ENCODE measurements at places on chromosomes 5 and 9. TPM values are rescaled to one million over a fixed set of nuclear protein-coding genes. Genes with fewer than 3 reads are reported as not detected.

Gene TRMO
- polyA plus RNA-seq = 6.2 TPM

Gene TXNDC8
- polyA plus RNA-seq = not detected

Gene RASEF
- not detected for polyA plus RNA-seq

Gene EDIL3
- 0.02 TPM for polyA plus RNA-seq

Gene RGS7BP
- not detected for polyA plus RNA-seq

Gene SPINK6
- 2.5 TPM for polyA plus RNA-seq

Gene CERCAM
- 41.6 TPM for polyA plus RNA-seq

Gene ADGRD2
- 0.11 TPM for polyA plus RNA-seq

Gene IZUMO3
- not detected for polyA plus RNA-seq

Gene PCDHGB2
- polyA plus RNA-seq = not detected

Gene IGFBPL1
- 0.20 TPM for polyA plus RNA-seq

Gene PCDHA4
- not detected for polyA plus RNA-seq

Gene PCDH12
- polyA plus RNA-seq = 0.02 TPM

Gene ACER2
- polyA plus RNA-seq = 0.08 TPM

Gene TCF7
- 0.55 TPM for polyA plus RNA-seq

Gene WWC1
- 18.1 TPM for polyA plus RNA-seq

Gene PCDHB14
- polyA plus RNA-seq = not detected

Gene MYO10
- 11.5 TPM for polyA plus RNA-seq

Gene SLC36A2
- polyA plus RNA-seq = not detected

Gene FST
- polyA plus RNA-seq = 236 TPM

Gene DDX41
- 85.8 TPM for polyA plus RNA-seq

Gene SHOC1
- 0.03 TPM for polyA plus RNA-seq

Gene ISL1
- polyA plus RNA-seq = 4.7 TPM

Gene VCP
- polyA plus RNA-seq = 255 TPM

Gene SEC16A
- 45.8 TPM for polyA plus RNA-seq

Gene GABRA1
- not detected for polyA plus RNA-seq

Gene SLC6A18
- polyA plus RNA-seq = not detected

Gene CD72
- polyA plus RNA-seq = 0.19 TPM

Gene TAF11L10
- not detected for polyA plus RNA-seq

Gene LCN9
- polyA plus RNA-seq = not detected

Gene CARD9
- 0.17 TPM for polyA plus RNA-seq

Gene CORO2A
- 12.9 TPM for polyA plus RNA-seq

Gene FGFR4
- 6.4 TPM for polyA plus RNA-seq

Gene CAMK4
- 0.41 TPM for polyA plus RNA-seq

Gene FAM114A2
- polyA plus RNA-seq = 6.1 TPM

Gene PCDHB13
- not detected for polyA plus RNA-seq

Gene TMC1
- polyA plus RNA-seq = not detected

Gene PCDHB15
- polyA plus RNA-seq = 0.02 TPM

Gene FOXB2
- polyA plus RNA-seq = not detected

Gene PCDHB2
- polyA plus RNA-seq = 0.09 TPM

Gene HAVCR1
- not detected for polyA plus RNA-seq

Gene GABRA6
- not detected for polyA plus RNA-seq

Gene CDKN2AIPNL
- polyA plus RNA-seq = 40.7 TPM
